ENCODE measurements at places on chromosomes 16 and 17. TPM values are rescaled to one million over a fixed set of nuclear protein-coding genes. Genes with fewer than 3 reads are reported as not detected.

Gene TP53TG3C
- total RNA-seq: not detected

Gene TPSG1
- total RNA-seq: not detected

Gene SPNS2
- 107 TPM for total RNA-seq

Gene KIFC3
- 54.9 TPM for total RNA-seq

Gene TMEM238L
- total RNA-seq: not detected

Gene COASY
- total RNA-seq: 10.9 TPM

Gene GAST
- not detected for total RNA-seq

Gene PRCD
- 0.43 TPM for total RNA-seq

Gene PYY
- total RNA-seq: not detected

Gene TCF25
- 237 TPM for total RNA-seq

- DNase-seq: no peak
- no peaks in the 10 kb centered on the region for H3K4me1 ChIP-seq
- H3K4me3 ChIP-seq: no peak overlapping the region
- H3K36me3 ChIP-seq: no peaks in the 10 kb centered on the region
- H3K27ac ChIP-seq: no peak overlapping the region
- no peaks in the 10 kb centered on the region for H3K27me3 ChIP-seq
Observed at GRCh38 chr17:222172-222571, 40.7 kb upstream of the DOC2B start.

DNA sequence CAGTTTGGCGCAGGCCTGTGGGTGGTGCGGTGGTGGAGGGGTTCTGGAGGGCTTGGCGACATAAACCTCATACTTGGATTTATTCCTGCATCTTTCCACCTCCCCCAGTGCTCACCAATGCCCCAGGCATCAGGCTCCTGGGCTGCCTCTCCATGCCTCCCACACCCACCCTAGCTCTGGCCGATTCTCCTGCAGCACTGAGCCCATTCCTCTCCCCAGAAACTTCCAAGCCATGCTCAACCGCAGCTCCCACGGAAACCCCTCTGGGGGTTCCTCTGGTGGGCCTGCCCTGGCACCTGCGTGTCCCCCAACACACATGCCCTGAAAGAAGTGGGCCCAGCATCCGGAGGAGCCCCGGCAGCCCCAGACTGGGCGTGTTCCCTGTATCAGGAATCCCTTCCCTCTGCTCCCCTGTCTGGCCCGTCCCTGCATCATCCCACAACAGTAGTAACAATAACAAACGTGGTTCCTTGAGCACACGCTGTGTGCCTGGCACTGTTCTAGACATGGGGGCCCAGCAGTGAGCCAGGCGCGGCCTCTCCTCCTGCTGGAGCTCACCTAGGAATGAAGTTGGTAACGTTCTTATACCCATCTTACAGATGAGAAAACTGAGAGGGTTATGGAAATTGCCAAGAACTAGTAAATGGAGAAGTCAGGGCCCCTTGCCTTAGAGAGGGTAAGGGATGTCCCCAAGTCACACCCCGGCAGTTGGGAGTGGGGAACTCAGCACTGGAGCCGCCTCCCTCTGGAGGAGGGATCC lies 2.3 kb downstream of the PRSS21 start:
- H3K4me3 ChIP-seq: no peak overlapping the region
- no peaks in the 10 kb centered on the region for H3K4me1 ChIP-seq
- DNase-seq: no peak
- H3K27ac ChIP-seq: no peak overlapping the region
- no peaks in the 10 kb centered on the region for H3K27me3 ChIP-seq
- no peaks in the 10 kb centered on the region for H3K36me3 ChIP-seq

DNA sequence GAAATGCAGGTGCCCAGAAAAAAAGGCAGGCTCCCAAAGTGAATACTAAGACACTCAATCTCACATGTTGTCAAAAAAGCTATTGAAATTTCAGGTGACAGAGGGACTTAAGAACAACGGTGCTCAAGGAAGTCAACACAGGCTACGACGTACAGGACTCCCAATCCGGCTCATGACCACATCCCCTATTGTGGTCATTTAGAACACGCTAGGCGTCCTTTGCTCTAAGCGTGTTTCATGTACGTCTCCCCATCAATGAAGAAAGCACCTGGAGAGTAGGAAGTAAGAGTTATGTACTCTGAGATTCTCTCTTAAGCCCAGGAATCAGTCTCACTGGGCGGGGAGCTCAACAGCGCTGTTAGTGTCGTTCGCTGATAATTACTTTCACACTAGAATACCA lies 94.1 kb downstream of the MRM3 start:
- no peak for DNase-seq
- H3K36me3 ChIP-seq: no peaks in the 10 kb centered on the region
- H3K4me1 ChIP-seq: peaks cover 6% of the 10 kb centered on the region
- no peak overlapping the region for H3K27ac ChIP-seq
- no peaks in the 10 kb centered on the region for H3K27me3 ChIP-seq

GRCh38 chr17:48198950-48199541 lies 91.5 kb downstream of the SNX11 start:
- H3K27me3 ChIP-seq: no peaks in the 10 kb centered on the region
- no peaks in the 10 kb centered on the region for H3K4me1 ChIP-seq
- H3K4me3 ChIP-seq: no peak overlapping the region
- no peak for DNase-seq
- H3K36me3 ChIP-seq: no peaks in the 10 kb centered on the region

- H3K36me3 ChIP-seq: no peaks in the 10 kb centered on the region
- H3K27me3 ChIP-seq: peaks cover 8% of the 10 kb centered on the region
- H3K4me1 ChIP-seq: peaks cover 5% of the 10 kb centered on the region
- no peak for DNase-seq
Observed at GRCh38 chr17:45240905-45241327, 19.2 kb downstream of the FMNL1 start.

DNA sequence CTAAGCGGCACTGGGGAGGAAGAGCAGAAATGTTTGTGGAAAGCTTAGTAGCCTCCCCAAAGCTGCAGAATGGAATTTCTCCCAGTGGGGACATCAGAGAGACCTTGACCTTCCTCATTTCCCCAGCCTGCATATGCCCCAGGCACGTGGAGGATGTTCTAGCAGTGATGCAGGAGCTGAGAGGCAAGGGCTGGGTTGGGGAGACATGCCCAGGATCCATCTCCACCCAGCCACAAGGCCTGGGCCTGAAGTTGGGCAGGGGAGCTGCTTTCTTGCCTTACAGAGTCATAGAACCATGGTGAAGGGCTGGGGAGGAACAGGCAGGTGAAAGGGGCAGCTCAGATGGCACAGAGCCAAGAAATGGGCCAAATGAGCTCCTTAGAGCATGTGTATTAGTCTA lies 104.0 kb downstream of the TMEM132E start:
- no peak overlapping the region for H3K27ac ChIP-seq
- H3K27me3 ChIP-seq: no peaks in the 10 kb centered on the region
- no peaks in the 10 kb centered on the region for H3K4me1 ChIP-seq
- H3K36me3 ChIP-seq: no peaks in the 10 kb centered on the region

GRCh38 chr16:87540072-87540896 lies 47.5 kb upstream of the ZCCHC14 start:
- DNase-seq: no peak
- peak overlapping the region; percentile 96 for H3K27ac ChIP-seq
- H3K4me1 ChIP-seq: peaks cover 6% of the 10 kb centered on the region
- H3K4me3 ChIP-seq: peak overlapping the region; percentile 62
- no peaks in the 10 kb centered on the region for H3K27me3 ChIP-seq

DNA sequence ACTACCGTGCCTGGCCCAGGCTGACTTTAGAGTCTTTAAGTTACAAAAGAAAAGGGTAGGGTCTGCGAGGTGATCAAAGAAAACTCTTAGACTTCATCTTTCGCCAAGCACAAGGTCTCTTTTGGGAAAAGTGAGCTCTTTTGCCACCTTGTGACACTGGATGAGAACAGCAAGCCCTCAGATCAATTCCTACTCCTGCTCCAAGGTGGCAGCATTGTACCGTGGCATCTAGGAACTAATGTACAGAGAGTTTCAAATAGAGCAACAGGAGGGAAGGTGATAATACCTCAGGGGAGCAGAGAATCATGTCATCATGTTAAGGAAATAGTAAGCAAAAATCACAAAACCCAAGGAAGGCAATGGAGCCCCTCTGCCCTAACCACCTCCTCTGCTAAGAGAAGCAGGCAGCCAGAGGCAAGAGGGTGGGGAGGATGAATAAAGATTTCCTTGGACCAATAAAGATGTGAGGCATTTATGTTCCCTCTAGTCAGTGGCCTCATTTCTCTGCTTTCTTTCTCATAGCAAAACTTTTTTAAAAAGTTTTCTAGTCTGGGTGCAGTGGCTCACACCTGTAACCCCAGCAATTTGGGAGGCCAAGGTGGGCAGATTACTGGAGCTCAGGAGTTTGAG lies 2.1 kb upstream of the C17orf78 start:
- no peaks in the 10 kb centered on the region for H3K27me3 ChIP-seq
- no peaks in the 10 kb centered on the region for H3K4me1 ChIP-seq
- no peak overlapping the region for H3K4me3 ChIP-seq
- no peaks in the 10 kb centered on the region for H3K36me3 ChIP-seq
- DNase-seq: peak; percentile 70

- H3K27me3 ChIP-seq: no peaks in the 10 kb centered on the region
- H3K27ac ChIP-seq: no peak overlapping the region
- peaks cover 3% of the 10 kb centered on the region for H3K4me1 ChIP-seq
- no peak for DNase-seq
Observed at GRCh38 chr17:1058423-1059130, 61.6 kb downstream of the TIMM22 start.

- DNase-seq: peak; percentile 45
- H3K27me3 ChIP-seq: peaks cover under 1% of the 10 kb centered on the region
- no peaks in the 10 kb centered on the region for H3K36me3 ChIP-seq
- no peak overlapping the region for H3K27ac ChIP-seq
- no peaks in the 10 kb centered on the region for H3K4me1 ChIP-seq
Observed at GRCh38 chr17:31397256-31397939, 5.9 kb downstream of the RAB11FIP4 start.

DNA sequence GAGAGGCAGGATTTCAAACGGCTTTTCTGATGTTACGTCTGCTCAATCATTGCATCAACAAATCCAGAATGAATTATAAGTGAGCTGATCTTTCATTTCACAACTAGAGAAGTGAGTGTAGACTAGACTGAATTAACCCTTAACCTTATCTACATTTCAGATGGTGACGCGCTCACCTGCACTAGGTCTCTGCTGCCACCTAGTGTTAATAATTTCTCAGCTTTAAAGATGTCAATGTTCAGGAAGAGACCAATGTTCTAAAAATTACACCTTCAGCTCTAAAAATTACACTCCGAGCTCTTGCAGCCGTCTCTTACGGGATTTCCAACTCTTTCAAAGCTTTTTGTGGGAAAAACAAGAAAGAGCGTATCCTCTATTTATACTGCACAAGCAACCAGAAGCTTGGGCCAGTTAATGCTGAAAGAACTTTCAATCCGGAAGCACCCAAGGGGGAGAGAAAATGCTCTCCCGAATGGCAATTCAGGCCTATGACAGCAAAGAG lies 88.2 kb upstream of the FA2H start:
- no peak overlapping the region for H3K27ac ChIP-seq
- H3K4me3 ChIP-seq: no peak overlapping the region
- H3K4me1 ChIP-seq: no peaks in the 10 kb centered on the region
- H3K27me3 ChIP-seq: no peaks in the 10 kb centered on the region
- H3K36me3 ChIP-seq: no peaks in the 10 kb centered on the region

- no peak overlapping the region for H3K27ac ChIP-seq
- H3K27me3 ChIP-seq: no peaks in the 10 kb centered on the region
- no peaks in the 10 kb centered on the region for H3K4me1 ChIP-seq
- peaks cover 18% of the 10 kb centered on the region for H3K36me3 ChIP-seq
- DNase-seq: no peak
Observed at GRCh38 chr16:47448830-47449575, 11.9 kb downstream of the ITFG1 start.

- H3K27me3 ChIP-seq: no peaks in the 10 kb centered on the region
- DNase-seq: no peak
- no peaks in the 10 kb centered on the region for H3K4me1 ChIP-seq
- no peak overlapping the region for H3K27ac ChIP-seq
Observed at GRCh38 chr17:76581515-76581914, 4.1 kb downstream of the ST6GALNAC2 start.

GRCh38 chr17:19756546-19756945 lies 8.4 kb upstream of the ALDH3A1 start:
- H3K4me3 ChIP-seq: no peak overlapping the region
- no peaks in the 10 kb centered on the region for H3K27me3 ChIP-seq
- H3K4me1 ChIP-seq: peaks cover 27% of the 10 kb centered on the region
- DNase-seq: no peak
- H3K27ac ChIP-seq: no peak overlapping the region
- H3K36me3 ChIP-seq: no peaks in the 10 kb centered on the region

- H3K27ac ChIP-seq: no peak overlapping the region
- no peak for DNase-seq
- H3K4me1 ChIP-seq: peaks cover 5% of the 10 kb centered on the region
- H3K4me3 ChIP-seq: no peak overlapping the region
- no peaks in the 10 kb centered on the region for H3K36me3 ChIP-seq
Observed at GRCh38 chr17:4742629-4743028, 2.9 kb upstream of the CXCL16 start.

GRCh38 chr16:6926762-6927161 lies 405.9 kb upstream of the RBFOX1 start:
- H3K27me3 ChIP-seq: no peaks in the 10 kb centered on the region
- no peak for DNase-seq
- no peaks in the 10 kb centered on the region for H3K4me1 ChIP-seq
- no peaks in the 10 kb centered on the region for H3K36me3 ChIP-seq
- no peak overlapping the region for H3K27ac ChIP-seq
- H3K4me3 ChIP-seq: no peak overlapping the region

DNA sequence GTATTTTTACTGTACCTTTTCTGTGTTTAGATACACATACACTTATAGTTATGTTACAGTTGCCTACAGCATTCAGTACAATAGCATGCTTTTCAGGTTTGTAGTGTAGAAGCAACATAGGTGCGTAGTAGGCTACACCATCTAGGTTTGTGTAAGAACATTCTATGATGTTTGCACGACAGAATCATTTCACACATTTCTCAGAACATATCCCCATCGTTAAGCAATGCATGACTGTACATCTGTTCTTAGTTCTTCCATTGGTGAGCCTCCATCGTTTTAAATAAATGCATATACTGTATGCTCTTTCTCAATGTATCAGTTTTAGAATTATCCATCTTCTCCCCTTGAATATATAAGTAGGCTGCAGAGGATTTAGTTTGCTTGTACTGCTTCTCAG lies 122.6 kb downstream of the PITPNC1 start:
- H3K36me3 ChIP-seq: no peaks in the 10 kb centered on the region
- H3K4me3 ChIP-seq: no peak overlapping the region
- no peaks in the 10 kb centered on the region for H3K4me1 ChIP-seq

DNA sequence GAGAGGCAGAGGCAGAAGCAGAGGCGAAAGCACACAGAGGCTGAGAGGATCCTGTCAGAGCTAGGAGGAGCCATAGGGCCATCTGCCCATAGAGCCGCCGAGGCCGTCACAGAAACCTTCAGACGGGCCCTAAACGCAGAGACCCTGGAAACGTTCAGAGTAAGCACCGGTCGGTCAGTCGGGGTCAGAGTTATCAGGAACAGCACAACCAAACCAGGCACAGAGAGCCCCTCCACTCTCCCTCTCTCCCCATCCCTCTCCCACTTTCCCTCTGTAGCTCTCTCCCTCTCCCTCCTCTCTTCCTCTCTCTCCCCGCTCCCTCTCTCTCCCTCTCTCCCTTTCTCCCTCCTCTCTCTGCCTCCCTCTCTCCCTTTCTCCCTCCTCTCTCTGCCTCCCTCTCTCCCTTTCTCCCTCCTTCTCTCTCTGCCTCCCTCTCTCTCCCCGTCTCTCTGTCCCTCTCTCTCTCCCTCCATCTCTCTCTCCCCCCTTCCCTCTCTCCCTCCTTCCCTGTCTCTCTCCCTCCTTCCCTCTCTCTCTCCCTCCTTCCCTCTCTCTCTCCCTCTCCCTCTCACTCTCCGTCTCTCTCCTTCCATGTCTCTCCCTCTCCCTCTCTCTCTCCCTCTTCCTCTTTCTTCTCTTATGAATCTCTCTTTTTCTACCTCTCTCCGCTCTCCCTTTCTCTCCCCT lies 138.9 kb downstream of the C16orf95 start:
- no peak overlapping the region for H3K4me3 ChIP-seq
- no peaks in the 10 kb centered on the region for H3K27me3 ChIP-seq

GRCh38 chr16:19997734-19998133 lies 76.0 kb downstream of the GPR139 start:
- DNase-seq: no peak
- no peaks in the 10 kb centered on the region for H3K4me1 ChIP-seq
- no peaks in the 10 kb centered on the region for H3K27me3 ChIP-seq
- no peaks in the 10 kb centered on the region for H3K36me3 ChIP-seq
